CD8-positive, alpha-beta T cell (primary cell): ENCODE measurements at places on chromosomes 2 and 18.

DNA sequence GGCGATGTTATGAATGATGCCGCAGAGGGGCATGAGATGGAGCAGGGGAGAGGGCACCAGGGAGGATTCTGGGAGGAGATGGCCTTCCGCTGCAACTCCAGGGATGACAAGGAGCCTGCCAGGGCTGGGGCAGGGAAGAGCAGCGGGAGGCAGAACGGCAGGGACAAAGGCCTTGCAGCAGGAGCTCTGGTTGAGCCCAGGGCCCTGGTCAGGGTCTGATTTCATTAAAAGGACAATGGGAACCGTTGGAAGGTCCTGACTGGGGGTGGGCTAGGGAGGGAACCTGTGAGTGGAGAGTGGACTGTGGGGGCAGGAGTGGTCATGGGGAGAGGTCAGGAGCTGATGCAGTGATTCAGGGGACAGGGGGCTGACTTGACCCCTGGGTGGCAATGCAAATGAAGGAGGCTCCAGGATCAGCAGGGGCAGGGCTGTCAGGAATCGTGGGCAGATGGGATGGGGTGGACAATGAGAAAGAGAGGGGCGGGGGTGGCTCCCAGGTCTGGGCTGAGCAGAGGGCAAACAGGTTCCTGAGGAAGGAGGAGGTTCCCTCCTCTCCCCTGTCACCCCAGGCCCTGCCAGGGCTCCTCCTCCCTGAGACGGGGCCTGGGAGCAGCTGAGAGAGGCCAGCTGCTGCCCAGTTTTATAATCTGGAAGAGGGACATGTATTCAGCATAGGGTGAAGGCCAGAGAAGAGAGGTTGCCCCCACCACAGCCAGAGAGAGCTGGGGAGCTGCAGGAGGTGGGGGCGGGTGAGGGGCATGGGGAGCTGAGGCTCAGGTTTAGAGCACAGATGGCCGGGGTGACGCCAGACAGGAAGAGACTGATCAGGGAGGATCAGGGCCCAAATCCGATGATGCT lies 7.3 kb upstream of the DUSP2 start:
- no peak for DNase-seq

DNA sequence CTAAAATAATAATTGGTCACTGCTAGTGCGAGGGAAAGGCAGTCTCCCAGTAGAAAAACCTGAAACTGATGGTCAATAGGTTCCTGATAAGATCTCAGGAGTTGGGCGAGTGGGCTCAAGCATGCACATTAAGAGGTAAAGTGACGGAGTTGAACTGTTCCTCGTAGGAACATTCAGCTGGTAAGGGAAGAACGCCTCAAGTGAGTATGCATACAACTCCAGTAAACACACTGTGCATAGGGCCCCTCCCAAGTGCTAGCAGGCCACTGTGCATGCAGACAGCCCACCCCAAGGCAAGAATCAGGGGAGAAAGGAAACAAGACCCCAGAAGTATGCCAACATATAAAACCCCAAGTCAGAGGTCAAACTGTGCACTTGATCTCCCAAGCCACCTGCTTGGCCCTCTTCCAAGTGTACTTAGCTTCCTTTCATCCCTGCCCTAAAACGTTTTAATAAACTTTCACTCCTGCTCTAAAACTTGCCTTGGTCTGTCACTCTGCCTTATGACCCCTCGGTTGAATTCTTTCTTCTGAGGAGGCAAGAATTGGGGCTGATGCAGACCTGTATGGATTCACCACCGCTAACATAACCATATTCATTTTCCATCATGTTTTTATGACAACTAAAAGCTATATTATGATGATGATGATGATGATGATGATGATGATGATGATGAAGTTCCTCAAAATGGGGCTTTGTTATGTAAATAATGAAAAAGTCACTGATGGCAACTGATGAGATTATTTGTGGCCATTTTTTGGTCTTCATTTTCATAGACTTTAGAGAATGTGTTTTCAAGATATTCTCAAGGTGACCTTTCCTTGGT lies 118.0 kb upstream of the RAB27B start:
- no peak for DNase-seq

GRCh38 chr2:144424559-144425240 lies 95.2 kb downstream of the ZEB2 start:
- DNase-seq, result no peak

- no peak for DNase-seq
These were observed 68.7 kb downstream of the ZFP36L2 start for GRCh38 chr2:43157506-43158246.

DNA sequence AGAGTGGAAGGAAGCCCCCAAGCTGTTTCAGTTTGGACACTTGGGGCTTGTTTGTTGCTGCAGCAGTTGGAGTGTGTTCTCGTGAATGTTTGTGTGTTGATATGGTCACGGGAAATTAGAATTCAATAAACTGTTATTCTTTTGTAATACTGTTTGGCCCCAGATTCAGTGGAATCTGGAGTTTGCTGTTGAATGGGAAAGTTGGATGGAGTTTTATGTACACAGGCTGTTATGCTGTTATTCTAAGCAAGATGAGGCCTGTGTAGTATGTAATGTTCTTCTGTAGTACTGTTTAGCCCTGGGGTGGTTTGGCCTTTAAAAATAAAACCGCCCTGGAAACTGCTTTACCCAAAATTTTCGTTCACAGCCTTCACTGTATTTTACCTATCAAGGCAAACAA lies 810.4 kb upstream of the HS6ST1 start:
- no peak for DNase-seq

DNA sequence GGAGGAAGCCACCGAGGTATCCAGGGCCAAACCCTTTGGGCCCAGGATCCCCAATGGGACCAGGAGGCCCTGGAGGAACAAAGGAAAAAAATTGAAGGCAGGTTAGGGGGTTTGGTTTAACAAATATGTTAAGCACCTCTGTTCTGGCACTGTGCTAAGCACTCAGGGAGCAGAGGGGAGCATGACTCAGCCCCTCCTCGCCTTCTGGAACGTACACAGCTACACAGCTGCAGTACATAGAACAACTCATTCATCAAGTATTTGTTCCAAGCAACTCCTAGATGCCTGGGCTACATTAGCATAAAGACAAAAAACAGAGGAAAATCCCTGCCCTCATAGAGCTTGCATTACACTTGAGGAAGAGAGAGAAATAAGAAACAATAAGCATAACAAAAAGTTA lies 153.6 kb downstream of the COL4A4 start:
- DNase-seq, result no peak
